ENCODE measurements at places on chromosomes 13 and 19.

- no peak for DNase-seq
These were observed 15.1 kb downstream of the CRTC1 start for GRCh38 chr19:18698321-18699167.

DNA sequence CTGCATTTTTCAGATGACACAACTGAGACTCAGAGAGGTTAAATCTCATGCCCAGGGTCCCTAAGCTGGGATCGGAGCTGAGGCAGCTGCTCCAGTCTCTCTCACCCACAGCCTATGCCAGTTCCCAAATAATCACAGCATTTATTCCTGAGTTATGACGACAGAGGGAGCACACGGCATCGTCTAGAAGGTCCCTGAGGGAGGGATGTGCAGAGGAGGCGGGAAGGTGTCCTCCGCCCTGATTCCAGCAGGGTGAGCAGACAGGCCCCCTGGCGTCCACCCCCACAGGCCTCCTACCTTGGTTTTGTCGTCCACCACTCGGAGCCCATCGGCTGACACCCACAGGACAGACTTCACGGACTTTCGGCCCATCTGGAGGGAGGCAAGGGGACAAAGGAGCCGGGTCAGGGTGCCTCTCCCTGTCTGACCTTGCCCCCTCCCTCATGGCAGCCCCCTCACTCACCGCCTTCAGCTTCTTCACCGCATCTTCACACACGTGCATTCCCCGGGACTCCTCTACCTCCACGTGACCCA, 8.0 kb downstream of the NUMBL start:
- no peak for DNase-seq

DNA sequence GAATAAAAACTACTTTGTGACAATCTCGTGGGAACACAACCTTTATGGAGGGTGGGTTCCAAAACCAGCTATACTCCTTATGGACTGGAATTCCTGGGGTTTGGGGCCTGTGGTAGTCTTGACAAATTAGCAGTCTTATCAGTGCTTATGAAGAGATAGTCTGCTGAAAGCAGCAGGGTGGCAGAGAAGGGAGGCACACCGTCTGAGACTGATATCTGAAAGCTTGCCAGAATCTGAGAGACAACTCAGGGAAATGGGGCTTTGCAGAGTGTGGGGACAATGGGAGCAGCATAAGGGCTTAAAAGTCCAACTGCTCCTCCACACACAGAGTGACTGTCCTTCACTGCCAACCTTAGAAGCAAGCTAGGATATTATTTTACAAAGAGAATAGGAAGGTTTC, 95.9 kb downstream of the UGGT2 start:
- DNase-seq, result no peak

- DNase-seq, result peak; percentile 61
These were observed 2.2 kb downstream of the ARHGAP45 start for GRCh38 chr19:1069009-1069779.

GRCh38 chr13:74966275-74966674, 515.7 kb downstream of the TBC1D4 start:
- no peak for DNase-seq

Data from activated T-helper 2 cell treated with anti-CD3 and anti-CD28 coated beads, Interferon-gamma antibody, Interleukin-2, Interleukin-4, amounts not matched to agents 10 μg/mL and 5 μg/mL and 100 μg/mL, durations not matched to agents 14 hours and 24 hours and 36 hours (primary cell).